Mesenchymal stem cell (in vitro differentiated cells and primary cell): ENCODE measurements at places on chromosomes 3 and 15.

GRCh38 chr15:75731248-75732151 lies 18.9 kb upstream of the CSPG4 start:
- peak; percentile 64 for DNase-seq

GRCh38 chr3:39168156-39168780 lies 14.9 kb upstream of the CSRNP1 start:
- no peak for DNase-seq

- DNase-seq: no peak
Observed at GRCh38 chr3:67067251-67067650, 69.1 kb downstream of the KBTBD8 start.

- peak; percentile 89 for DNase-seq
Observed at GRCh38 chr3:146142757-146143156, 18.2 kb downstream of the PLOD2 start.

DNA sequence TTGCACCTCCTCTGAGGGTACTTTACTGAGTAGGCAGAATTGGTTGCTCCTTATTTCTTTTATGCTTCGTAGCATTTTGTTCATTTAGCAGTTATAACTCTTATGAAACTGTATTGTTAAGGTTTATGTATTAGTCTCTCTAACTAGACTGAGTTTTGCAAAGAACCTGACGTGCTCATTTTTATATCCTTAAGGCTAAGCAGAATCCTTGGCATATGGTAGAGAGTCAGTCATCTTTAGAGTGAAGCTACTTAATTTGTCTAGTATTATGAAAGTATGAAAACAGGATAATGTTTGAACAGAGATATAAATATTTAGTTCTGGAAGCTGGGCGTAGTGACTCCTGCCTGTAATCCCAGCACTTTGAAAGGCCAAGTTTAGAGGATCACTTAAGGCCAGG lies 20.1 kb downstream of the CRYBG3 start:
- DNase-seq: no peak

DNA sequence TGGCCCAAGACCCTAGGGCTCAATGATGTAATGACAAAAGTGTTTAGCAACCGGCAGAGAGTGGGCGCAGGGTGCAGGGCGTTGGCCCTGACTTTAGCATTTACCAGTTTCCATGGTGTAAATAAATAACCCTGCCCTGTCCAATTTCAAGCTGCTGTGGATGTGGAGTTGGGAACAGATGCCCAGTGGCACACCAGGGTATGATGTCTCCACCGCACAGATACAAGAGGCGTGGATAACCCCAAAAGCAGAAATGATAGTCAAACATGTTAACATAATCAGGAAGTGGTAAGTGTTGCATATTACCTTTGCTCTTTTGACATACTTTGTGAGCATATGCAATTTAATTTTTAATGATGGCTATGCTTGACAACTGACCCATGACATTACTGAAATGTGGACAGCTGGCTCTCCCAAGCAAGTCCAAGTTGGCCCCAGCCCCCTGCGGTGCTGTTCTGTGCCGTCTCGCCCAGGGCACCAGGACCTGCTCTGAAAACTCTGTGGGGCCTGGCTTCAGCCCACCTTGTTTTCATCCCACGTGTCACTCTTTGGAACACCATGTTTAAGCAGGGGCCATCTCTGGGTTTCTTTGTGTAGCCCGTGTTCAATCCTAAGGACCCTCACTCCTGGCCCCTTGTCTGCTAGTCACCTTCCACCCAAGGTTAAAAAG lies 10.8 kb upstream of the ANPEP start:
- no peak for DNase-seq

DNA sequence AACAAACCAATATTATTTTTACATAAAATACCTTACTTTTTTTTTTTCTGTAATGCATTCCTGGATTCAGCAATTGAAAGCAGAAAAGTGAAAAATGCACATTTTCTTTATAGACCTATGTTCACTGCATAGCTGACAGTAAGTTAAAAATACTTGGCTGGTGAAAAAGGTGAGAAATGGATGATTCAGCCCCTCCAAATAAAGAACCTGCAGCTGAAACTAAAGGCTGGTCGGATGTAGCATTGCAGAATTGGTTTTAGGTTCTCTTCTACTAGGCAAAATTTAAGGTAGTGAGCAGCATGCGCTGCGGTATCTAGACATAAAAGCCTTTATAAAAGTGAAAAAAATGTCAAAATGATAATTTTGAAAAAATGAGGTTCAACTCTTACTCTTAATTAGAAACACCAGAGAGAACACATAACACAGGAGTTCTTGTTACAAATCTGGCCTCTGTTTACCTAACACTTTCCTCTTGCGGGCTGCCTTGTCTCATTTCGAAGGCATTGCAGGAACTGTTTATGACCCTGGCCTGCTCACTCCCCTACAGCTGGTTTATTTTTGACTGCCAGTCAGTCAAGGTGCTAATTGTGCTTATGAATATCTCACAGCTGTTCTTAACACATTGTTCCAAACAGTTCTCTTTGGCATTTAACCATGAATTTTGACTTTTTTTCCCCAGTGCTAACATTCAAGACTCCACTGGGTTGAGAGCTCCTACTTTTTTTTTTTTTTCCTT lies 455.4 kb upstream of the TBL1XR1 start:
- no peak for DNase-seq

GRCh38 chr3:191523148-191523547 lies 62.2 kb downstream of the PYDC2 start:
- DNase-seq: no peak

DNA sequence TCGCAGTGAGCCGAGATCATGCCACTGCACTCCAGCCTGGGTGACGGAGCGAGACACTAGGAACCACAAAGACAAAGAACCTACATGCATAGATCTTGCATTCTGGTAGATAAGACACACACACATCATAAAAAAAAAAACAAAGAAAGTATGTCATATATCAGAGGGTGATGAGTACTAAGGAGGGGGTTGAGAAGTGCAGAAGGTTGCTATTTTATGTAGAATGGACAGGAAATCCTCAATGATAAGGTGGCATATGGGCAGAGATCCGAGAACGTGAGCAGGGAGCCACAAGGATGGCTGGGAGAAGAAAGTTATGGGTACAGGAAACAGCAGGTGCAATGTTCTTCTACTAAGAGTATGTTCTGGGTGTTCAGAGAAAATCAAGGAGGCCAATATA lies 118.8 kb downstream of the MEX3B start:
- DNase-seq: no peak

DNA sequence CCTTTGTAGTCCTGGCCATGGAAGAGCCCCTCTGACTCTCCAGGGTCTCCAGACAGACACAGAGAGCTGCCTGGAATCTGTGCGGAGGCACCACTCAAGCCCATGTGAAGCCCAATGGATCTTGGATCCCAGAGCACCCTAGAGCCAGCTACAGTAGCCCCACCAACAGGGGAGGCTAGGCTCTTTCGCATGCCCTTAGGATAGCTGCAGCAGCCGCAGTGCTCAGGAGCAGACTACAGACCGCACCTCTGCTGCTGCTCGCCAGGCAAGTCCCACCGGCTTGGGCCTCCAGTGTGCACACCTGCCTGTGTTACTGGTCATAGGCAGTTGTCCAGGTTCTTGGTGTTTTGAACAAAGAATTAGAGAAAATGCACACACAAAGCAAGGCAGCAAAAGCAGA lies 131.6 kb downstream of the SPATA16 start:
- no peak for DNase-seq

DNA sequence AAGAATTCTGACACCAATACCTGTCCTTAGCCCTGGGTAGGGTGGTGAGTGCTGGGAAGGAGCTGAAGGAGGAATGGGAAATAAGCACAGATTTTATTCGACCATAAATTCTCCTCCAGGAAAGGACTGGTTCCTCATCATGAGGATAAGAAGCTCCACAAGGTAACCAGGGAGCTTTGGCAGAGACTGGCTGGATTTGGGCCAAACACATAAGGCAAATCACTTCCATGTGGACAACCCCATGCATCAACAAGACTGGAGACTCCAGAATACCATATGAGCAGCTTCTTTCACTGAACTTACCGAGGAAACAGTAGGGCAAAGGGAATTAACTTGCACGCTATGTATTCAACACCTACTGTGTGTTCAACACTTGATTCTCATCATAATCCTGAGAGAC lies 312.5 kb downstream of the NTRK3 start:
- DNase-seq: no peak

DNA sequence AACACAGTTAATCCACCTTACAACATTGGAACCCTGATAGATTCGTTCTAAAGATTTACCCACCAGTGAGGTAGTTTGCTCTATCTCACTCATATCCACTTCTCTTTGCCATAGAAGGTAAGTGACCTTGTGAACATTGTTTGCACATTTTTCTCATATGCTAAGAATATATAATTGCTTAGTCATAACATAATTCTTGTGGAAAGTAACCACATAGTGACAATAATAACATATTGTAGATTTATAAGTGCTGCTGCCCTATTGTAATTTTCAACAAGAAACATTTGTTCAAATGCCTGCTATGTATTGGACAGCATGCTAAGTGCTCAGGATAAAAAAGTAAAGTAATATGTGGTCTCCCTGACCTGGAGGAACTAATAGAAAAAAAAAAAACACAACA lies 554.2 kb upstream of the KCNMB2 start:
- DNase-seq: no peak

GRCh38 chr3:99919694-99920093 lies 102.0 kb downstream of the CMSS1 start:
- DNase-seq: no peak

- no peak for DNase-seq
Observed at GRCh38 chr15:91953432-91953831, 99.9 kb downstream of the SLCO3A1 start.

DNA sequence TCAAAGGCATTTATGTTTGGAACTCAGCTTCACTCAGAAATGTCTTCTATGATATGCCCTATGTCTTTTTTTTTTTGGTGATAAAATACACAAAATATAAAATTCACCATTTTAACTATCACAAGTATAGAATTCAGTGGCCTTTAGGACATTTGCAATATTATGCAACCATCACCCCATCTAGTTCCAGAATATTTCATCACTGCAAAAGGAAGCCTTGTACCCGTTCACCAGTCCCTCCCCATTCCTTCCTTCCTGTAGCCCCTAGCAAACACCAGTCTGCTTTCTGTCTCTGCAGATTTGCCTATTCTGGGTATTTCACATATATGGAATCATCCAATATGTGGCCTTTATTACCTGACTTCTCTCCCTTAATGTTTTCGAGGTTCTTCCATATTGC lies 134.8 kb downstream of the ADAMTS9 start:
- DNase-seq: no peak

- DNase-seq: no peak
Observed at GRCh38 chr3:158701420-158702065, 29.1 kb upstream of the LXN start.

GRCh38 chr15:75695634-75696310 lies 16.9 kb downstream of the CSPG4 start:
- DNase-seq: no peak

- peak; percentile 66 for DNase-seq
Observed at GRCh38 chr3:178960181-178960580, 111.4 kb downstream of the ZMAT3 start.

DNA sequence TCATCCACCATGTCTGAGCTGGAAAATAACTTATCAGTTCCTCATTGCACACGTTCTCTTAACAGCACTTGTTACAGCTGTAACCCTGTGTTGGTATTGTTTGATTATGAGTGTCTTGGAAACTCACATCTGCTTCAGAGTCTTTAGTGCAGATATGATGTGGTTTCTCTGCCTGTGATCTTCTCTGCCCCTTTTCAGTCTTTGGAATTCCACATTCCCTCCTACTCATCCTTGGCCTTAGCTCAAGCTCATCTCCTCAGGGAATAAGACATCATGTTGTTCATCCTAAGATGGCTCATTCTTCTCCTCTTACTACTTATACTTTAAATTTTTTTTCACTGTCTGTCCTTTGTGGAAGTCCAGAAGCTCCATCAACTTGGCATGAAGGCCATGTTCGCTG lies 77.7 kb downstream of the SYNPR start:
- DNase-seq: no peak

GRCh38 chr3:16536996-16537395 lies 23.5 kb upstream of the RFTN1 start:
- DNase-seq: no peak

- peak; percentile 86 for DNase-seq
Observed at GRCh38 chr3:37054370-37054769, 61.1 kb downstream of the MLH1 start.

DNA sequence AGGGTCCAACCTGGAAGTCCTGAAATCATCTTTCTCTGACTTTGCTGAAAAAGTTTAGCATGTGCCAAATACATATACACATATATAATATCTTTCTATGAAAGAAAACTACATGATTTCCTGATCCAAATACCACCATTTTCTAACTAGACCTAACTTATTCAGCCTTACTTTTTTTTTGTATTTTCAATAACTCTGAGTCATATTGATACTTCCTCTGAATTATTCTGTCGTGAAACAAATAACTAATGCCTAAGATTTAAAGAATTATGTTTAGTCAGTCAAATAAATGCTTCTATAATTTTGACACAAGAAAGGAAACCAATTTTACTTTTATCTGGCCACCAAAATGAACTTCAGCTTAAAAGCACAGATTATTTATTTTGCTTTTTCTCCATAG lies 760.2 kb upstream of the GBE1 start:
- DNase-seq: no peak

DNA sequence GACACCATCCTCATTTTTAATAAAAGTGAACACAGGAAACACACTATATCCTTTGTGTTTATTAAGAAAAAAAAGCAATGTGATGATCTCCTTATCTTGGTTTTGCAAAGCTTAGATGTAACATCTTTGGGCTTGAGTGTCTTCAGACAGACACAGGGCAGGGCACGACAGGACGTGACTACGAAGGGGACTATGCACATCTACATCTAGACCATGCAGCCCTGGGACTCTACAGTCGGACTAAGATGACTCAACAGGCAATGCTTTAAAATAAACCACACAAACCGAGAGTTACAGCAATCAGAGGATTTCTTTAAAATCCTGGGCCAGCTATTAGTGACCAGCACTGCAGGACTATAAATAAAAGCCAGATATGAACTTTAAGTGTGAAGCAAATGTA lies 22.8 kb upstream of the TM2D3 start:
- peak; percentile 91 for DNase-seq

- no peak for DNase-seq
Observed at GRCh38 chr3:186025161-186025560, 83.7 kb downstream of the ETV5 start.

GRCh38 chr15:90571063-90571541 lies 41.4 kb downstream of the CRTC3 start:
- peak; percentile 8 for DNase-seq

GRCh38 chr3:141104151-141104821 lies 53.1 kb downstream of the SPSB4 start:
- DNase-seq: no peak

GRCh38 chr3:138114988-138115971 lies at the start of gene DZIP1L:
TSS of gene DZIP1L (minus strand) at chr3:138115608. CDS start at chr3:138103971, 11,637 bp downstream.
- peak; percentile 89 for DNase-seq

DNA sequence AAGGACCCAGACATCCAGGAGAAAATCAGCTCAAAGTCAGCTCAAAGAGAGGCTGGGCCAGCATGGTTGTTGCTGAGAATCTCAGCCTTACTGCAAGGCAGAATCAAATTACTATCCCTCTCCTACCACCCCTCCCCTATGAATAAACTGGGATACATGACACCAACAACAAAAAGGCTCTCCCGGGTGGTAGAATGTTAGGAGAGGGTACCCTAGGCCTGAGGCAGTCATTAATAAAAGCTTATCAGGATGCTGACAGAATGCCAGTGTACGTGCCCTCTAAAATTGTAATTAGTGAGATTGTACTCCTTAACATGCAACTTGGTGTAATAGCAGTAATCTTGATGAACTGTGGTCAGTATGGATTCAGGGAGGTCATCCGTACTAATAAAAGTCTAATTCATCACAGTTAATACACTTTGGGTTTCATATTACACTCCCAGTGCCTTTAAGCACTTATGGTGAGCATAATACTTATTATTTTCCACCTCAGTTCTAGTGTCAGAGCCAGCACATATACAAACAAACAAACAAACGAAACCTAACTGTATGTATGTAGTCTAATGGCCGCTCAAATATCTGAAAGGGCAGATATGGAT lies 76.5 kb downstream of the B3GALNT1 start:
- no peak for DNase-seq
